Effector CD8-positive, alpha-beta T cell (primary cell): ENCODE measurements at places on chromosomes 13 and 19.

- DNase-seq, result no peak
Observed at GRCh38 chr13:106113796-106114195, 421.7 kb downstream of the EFNB2 start.

GRCh38 chr19:13841962-13842290, 35.0 kb upstream of the NANOS3 start:
- DNase-seq, result no peak

GRCh38 chr13:51453207-51453958, 547 bp upstream of the INTS6 start:
- peak; percentile 70 for DNase-seq

DNA sequence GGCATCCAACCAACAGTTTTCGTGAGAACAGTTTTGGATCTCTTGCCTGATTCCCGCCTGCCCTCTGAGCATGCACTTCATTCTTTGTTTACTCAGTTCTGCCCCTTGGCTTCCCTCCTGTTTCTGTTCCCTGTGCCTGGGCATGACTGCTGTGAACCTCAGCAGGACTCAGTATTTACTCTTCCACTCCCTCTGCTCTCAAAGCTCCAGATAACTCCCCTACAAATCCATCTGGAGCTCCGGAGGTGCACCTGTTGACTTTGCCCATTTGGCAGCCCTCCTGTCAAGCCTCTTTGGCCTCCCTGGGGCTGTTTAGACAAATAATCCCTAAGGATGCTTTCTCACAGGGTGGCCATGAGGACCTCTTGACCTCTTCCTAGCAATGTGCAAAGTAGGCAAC, 34.2 kb upstream of the ARGLU1 start:
- DNase-seq, result no peak

- no peak for DNase-seq
Observed at GRCh38 chr19:44344255-44344654, 12.2 kb downstream of the ZNF112 start.

- no peak for DNase-seq
Observed at GRCh38 chr13:99237981-99238662, 20.1 kb downstream of the GPR18 start.

DNA sequence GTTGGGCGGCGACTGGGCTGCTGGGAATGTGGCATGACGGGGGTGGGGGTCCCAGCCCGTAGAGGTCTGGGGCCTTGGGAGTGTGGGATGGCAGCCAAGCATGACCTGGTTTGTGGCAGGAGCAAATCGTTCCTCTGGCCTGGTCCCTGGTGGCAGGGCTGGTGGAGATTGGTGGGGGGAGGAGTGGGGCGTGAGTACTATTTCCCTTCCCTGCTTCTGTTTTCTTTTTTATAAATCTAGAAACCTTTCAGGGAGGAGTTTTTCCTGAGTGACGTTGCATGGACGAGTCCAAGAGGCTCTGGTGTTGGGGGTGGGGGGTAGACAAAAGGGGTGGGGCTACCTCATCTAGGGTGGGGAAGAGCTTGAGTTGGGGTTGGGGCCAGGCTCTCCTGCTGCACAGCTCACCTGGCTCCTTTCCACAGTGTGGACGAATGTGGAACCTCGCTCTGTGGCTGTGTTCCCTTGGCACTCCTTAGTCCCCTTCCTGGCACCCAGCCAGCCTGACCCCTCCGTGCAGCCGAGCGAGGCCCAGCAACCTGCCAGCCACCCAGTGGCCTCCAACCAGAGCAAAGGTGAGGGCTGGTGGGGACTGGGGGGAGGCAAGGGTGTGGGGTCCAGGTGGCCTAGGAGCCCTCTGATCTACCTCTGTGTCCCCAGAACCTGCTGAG, 15.4 kb upstream of the PRR19 start:
- no peak for DNase-seq

DNA sequence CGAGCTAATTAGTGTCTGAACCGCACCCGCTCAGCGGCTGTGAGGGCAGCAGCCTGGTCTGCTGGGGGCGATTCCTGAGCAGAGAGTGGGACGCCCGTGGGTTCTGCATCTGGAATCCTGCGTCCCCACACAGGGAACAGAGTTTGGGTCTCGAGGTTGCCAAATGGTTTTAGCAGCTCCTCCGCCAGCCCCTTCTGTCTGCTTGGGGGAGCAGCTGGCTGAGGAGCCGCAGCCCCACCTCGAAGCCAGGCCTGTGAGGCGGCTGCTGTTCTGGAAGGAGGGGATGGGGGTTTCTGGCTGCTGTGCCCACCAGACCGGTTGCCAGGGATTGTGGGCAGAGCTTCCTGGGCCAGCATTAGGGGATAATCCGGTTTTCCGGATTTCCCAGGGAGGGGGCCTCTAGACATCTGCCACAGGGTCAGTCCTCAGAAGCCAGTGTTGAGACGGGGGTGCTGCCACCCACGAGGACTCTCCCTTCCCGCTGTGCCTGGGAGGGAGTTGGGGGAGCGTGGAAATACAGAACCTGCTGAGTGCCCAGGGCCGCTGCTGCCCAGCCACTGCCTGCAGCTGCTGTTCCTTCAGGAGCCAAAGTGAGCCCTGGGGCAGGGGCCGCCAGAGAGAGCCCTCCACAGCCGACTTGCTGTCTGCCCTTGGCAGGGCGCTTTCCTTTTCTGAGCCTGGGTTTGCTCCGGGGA, 2.0 kb downstream of the CDC34 start:
- DNase-seq, result no peak

DNA sequence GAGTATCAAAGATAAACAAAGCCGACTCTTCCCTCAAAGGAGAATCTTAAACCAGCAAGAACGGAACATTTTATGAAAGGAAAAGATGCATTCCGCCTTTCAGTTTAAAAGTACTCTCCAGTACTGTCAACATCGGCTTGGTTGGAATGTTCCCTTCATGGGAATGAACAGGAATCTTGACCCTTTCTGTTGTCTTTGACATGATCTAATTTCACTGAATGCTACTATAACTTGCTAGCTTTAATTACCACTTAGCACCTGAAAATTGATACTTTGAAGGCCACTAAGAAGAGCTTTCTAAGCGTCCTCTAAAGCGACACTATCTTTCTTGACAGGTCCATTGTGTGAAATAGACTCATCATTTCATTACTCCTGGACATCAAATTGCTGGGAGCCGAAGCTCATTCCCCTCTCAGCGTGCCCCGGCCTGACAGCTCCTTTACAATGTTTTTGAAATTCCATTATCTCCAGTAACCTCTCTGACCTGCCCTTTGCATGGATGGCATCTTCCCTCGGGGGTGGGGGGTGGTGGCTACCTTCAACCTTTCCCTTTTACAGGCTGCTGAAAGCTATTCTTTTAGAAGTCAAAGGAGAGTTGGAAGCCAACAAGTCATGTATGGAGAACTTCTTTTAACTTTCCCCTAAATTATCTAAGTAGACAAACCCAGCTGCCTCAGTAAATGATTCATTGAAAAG, 67.9 kb downstream of the EFNB2 start:
- DNase-seq, result no peak

GRCh38 chr19:49629659-49630058, 10.3 kb downstream of the RRAS start:
- DNase-seq, result no peak

DNA sequence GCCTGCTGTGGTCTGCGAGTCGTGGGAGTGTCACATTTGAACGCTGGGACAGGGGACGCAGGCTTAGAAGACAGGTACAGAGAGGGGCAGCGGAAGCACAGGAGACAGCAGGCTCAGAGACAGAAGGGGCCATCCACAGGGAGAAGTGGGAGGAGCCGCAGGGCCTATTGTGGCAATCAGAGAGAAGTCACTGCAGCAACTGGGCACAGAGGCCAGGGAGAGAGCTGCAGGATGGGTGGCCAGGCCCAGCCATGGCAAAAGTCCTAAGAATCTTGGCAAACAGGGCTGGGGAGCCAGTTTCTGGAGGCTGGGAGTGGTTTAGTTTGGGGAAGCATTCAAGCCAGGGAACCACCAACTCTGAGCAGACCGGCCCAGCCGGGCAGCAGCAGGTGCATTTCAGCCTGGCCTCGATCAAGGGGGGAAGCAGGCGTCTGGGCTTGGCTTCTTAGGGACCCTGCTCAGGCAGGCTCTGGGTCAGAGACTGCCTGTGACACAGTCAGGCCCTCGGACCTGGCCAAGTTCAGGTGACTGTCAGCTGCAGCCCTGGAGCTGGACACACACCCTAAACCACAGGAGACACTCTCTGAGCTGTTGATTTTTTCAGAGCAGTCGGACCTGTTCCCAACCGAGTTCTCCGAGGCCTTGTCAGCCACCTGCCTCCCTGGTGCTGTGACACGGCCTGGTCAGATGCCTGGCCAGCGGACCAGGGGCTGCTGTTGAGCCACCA, 11.8 kb downstream of the SH3GL1 start:
- no peak for DNase-seq

DNA sequence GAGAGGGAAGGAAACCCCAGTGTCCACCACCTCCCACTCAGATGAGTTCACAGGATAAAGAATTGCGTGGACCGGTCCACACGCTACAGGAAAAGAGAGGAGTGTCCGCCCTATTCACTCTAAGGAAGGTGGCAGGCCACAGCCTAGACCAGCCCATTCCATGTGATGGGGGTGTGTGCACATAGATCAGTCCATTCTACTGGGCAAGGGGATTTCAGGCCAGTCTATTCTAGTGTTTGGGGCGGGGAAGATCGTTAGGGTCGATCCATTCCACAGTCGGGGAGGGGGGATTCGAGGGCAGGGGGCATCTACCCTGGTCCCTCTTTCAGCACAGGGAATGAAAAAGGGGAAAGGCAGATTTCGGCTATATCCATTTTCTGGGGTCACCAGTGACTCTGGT, 7.8 kb downstream of the FIZ1 start:
- DNase-seq, result no peak

DNA sequence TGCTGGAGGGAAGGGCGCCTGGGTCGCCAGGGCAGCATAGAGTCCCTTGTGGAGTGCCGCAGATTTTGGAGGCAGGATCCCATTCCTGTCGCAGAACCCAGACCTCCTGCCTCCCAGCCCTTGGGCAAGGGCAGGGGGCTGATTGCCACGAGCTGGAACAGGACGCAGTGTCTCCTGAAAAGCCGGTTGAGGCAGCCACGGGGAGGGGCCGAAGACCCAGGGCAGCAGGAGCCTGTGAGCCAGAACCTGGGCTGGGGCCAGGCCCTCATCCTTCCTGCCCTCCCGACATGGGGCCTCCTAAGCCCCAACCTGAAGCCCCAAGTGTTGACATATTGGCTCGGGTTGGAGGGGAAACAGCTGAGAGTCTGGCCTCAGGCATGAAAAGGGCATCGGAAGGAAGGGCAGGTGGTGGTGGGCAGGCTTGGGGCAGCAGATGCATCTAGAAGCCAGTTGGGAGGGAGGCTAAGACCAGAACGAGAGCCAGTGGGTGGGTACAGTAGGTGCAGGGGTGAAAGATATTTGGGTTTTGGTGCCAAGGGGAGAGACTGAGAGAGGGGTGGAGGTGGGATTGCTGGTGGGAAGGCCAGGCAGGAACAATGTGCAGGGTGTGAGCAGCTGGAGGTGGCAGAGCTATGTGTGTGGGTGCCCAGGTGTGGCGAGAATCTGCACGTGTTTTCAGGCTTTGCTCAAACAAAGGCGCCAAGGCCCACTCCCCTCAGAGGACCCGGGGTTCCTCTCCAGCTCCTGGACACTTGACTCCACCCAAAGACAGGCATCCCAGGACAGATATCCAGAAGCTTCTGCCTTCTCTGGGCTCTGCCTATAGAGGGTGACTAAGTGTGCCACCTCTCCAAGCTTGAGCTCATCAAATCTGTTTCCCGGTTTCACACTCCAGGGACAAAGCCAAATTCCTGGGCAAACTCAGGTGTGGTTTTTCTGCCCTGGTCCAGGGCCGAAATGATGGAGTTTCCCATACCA, 1.4 kb upstream of the SBSN start:
- no peak for DNase-seq

DNA sequence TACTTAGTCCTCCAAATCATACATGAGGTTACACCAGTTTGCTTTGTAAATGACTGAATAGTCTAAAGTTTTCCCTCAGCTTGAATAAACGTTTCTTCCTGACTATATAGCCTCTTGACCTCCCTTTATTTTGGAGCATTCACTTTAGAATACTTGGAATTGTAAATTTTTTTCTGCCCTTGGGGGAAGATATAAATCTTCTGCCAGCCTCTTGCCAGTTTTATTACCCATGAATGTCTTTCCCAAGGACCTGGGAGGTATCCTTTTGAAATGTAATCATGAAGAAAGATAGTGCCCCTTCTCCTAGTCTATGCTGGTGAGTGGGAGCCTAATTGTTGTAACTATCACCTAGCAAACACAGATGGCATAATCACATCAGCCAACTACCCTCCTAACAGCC, 2033.9 kb upstream of the PCDH20 start:
- DNase-seq, result no peak

- no peak for DNase-seq
Observed at GRCh38 chr19:46617601-46618000, 7.3 kb downstream of the PTGIR start.

- no peak for DNase-seq
Observed at GRCh38 chr19:7801020-7801570, 28.9 kb upstream of the EVI5L start.

- no peak for DNase-seq
Observed at GRCh38 chr13:26007261-26008125, 44.3 kb downstream of the SHISA2 start.

DNA sequence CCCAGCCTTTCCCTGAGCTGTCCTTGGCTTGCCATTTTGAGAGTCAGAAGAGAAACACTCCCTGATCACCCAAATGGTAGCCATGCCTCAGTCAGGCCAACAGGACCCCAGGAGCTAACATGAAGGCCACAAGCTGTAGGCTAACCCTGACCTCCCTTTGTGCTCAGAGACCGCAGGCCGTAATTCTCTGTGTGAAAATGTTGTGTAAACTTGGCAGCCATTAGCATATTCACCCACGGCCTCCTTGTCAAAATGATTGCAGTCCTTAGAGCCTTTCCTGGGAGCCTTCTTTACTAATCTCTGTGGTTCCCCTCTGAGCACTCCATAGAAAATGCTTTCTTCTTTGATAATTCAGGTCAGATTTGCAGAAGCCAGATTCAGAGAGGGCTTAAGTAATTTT, 418.9 kb downstream of the COG6 start:
- DNase-seq, result no peak

GRCh38 chr19:19866611-19867248, 1.0 kb downstream of the ZNF253 start:
- peak; percentile 20 for DNase-seq

GRCh38 chr13:43297967-43298678, 274.7 kb downstream of the DNAJC15 start:
- DNase-seq, result no peak

GRCh38 chr13:27595055-27595811, 25.1 kb downstream of the LNX2 start:
- DNase-seq, result no peak

GRCh38 chr19:6210091-6210490, 69.7 kb downstream of the MLLT1 start:
- no peak for DNase-seq

- DNase-seq, result peak; percentile 5
Observed at GRCh38 chr13:27374650-27375049, 49.8 kb upstream of the GTF3A start.

DNA sequence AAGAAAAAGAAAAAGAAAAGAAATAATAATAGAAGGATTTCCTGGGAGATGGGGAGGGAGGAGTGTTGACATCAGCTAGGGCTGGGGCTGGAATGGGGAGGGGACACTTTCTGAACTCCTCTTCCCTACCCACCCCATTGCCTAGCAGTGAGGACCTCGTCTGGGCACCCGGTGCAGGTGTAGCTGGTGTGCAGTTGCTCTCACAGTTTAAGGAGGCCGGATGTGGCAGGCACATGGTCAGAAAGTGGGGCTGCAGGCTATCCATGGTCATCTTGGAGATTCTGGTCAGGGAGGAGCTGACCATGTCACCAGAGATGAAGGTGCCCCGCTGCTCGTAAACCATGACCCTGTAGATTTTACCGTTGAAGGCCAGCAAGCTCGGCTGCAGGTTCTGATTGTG, 8.5 kb upstream of the TUBB4A start:
- DNase-seq, result no peak

- DNase-seq, result no peak
Observed at GRCh38 chr13:52899206-52899605, 50.8 kb upstream of the PCDH8 start.
